NCI-H2081 (cell line): ENCODE measurements at places on chromosomes 7 and 10.

- no peak for DNase-seq
Observed at GRCh38 chr10:96416643-96417042, 57.8 kb upstream of the OPALIN start.

GRCh38 chr7:155203882-155204691, 93.6 kb upstream of the INSIG1 start:
- no peak for DNase-seq

GRCh38 chr7:148587076-148587475, 3.5 kb upstream of the C7orf33 start:
- DNase-seq = no peak

DNA sequence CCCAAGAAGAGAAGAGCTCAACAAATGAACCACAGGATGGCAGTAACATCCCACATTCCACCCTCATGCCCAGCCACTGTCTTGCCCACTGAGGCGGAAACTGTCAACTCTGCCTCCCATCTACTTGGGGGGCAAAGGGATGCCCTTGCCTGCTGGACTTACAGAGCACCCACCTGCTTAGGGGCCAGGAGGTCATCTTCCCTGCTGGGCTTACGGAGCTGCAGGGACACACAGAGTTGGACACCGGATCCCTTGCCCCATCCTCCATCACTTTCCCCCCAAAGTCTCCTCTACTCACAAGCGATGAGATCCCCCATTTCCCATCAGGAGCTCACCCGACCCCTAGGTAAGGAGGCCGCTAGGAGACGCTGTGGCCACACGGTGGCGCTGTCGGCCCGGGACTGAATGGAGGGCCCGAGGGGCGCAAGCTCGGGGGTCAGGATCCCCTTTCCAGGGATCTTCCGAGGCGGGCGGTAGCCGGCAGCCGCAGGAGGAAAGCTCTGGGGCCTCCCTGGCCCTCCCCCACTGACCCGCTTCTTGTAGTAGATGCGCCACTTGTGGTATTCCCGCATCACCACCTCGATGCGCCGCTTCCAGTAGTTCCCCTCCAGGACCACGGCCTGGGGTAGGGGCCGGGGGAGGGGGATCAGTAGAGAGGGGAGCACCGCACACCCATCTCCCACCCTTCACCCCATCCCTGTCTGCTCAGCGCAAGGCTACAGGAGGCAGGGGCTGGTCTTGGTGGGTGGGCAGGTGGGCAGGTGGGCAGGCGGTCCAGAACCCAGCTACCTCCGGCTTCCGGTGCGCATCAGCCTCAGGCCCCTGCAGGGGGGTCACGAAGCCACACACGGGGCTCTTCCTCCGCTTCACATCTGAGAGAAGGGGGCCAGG, 17.3 kb downstream of the MLXIPL start:
- DNase-seq = peak; percentile 38

DNA sequence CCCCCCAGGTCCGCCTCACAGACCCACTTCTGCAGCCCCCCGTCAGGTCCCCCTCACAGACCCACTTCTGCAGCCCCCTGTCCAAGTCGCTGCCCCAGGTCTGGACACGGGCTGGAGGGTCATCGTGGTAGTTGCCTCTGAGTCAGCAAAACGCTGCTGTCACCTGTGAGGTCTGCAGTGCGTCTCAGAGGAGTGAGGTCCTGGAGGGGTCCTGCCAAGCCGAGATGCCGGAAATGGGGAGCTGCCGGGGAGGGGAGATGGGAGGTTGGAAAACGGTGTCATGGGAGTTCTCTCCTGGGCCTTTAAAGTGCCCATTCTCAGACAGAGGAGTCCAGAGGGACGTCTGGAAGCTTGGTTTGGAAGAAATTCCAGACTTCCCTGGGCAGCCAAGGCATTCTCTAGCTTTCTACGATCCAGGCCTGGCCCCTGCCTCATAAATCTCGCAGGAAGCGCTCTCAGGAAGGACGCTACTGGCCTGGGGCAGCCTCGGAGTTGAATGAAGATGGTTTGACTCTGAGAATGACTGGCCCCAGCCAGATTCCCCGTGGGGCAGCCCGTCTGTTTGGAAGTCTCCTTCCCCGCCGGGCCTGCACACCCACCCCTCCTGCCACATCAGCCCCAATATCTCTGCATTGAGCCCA, 38.7 kb downstream of the CALML3 start:
- DNase-seq = no peak

DNA sequence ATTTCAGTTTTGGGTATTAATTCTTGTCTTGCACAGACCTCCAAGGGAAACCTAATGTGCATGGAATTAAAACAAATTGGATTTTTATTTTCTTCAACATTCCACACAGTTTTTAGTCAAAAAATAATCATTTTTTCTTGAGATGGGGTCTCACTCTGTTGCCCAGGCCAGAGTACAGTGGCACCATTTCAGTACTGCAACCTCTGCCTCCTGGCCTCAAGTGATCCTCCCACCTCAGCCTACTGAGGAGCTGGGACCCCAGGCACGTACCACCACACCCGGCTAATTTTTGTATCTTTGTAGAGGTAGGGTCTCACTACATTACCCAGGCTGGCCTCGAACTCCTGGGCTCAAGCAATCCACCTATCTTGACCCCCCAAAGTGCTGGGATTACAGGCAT, 4.9 kb downstream of the BAIAP2L1 start:
- DNase-seq = no peak

DNA sequence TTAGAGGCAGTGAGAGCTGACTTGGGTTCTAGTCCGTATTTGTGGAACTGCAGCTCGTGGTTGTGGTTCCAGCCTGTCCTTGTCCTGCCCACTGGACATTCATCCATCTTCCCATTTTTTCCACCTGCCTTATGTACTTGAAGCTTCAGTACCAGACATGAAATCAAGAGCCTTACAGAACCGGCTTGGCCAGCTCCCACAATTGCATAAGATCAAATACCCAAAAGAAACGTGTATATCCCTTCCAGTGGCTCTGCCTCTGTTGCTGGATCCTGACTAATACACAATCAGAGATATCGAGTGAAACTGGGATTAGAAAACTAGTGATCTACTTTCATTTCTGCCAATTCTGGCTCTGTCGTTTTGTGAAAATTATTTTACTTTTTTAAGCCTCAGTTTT, 23.8 kb upstream of the LIPA start:
- no peak for DNase-seq

GRCh38 chr10:132538031-132538789, 623 bp downstream of the INPP5A start:
- DNase-seq = no peak

DNA sequence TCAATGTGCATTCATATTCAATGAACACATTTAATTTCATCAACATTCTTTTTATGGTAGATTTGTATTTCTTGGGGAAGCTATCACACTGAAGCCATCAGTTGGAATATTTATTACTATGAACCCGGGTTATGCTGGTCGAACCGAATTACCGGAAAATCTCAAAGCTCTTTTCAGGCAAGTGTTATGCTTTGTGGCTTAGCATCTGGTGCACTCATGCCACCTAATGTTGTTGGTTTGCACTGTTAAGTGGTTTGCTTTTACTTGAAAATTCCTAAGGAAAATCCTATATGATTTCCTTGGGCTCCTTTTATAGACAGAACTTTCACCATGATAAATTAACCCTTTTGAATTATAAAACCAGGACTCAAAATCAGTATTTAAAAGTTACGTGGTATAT, 147.9 kb downstream of the DNAH11 start:
- DNase-seq = no peak

GRCh38 chr10:95783741-95784140, 27.8 kb downstream of the ENTPD1 start:
- DNase-seq = no peak

- DNase-seq = no peak
Observed at GRCh38 chr7:18861514-18862118, 255.8 kb downstream of the TWIST1 start.

DNA sequence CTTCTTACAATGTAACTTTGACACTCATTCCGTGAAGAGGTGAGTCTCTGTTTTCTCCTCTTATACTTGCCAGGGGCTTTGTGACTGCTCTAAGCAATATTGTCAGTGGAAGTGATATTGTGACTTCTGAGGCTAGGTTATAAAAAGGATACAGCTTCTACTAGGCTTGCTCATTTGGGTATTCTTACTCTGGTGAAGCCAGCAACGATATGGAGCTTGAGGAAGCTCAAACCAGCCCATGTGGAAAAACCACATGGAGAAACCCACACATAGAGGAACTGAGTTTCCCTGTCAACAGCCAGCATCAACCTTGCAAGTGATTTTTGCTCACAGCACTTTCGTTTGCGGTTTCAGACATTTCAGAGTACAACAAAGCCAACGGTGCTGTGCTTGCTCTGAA, 149.6 kb upstream of the SEMA3E start:
- DNase-seq = no peak

GRCh38 chr10:72612203-72612826, 13.6 kb downstream of the MICU1 start:
- DNase-seq = peak; percentile 68

GRCh38 chr10:116300542-116300941, 23.7 kb upstream of the CCDC172 start:
- no peak for DNase-seq

GRCh38 chr10:51617576-51618235, 81.7 kb downstream of the CSTF2T start:
- no peak for DNase-seq

DNA sequence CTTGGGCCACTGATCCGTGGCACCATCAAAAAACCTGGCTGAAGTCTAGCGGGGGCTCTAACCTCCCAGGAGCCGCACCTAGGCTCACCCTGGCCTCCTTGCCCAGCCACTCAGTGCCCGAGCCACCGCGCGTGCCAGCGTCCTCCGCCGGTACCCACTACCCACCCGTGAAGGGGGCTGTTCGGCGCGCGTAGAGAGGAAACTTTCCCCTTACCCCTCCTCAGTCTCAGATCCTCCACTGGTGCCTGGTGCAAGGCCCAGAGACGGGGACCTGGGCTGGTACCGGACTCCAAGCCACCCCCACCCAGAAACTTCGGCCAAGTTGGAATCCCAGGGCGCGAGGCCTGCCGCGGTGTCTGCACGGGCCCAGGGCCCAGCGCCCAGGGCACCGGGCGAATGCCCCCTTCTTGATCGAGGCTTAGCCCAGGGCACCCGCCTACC, 3.5 kb upstream of the EBF3 start:
- no peak for DNase-seq

GRCh38 chr7:143497008-143497795, 19.5 kb downstream of the TAS2R41 start:
- no peak for DNase-seq

DNA sequence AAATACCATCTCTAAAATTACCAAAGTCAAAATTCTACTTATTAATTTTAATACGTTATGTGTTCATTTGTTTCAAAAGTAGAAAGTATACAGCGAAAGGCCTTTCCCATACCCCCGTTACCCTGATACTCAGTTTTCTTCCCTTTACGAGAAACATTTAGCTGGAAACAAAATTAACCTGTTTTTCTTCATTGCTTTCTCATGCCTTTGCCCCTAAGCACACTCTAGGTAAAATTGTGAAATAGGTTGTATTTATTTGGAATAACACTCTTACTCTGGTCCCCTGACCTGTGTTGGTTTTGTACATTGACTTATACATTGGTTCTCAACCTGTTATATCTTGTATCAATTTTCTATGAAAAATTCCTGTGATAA, 47.1 kb downstream of the GLCCI1 start:
- DNase-seq = no peak

- peak; percentile 4 for DNase-seq
Observed at GRCh38 chr7:142626420-142627035, 122.7 kb upstream of the PRSS1 start.

DNA sequence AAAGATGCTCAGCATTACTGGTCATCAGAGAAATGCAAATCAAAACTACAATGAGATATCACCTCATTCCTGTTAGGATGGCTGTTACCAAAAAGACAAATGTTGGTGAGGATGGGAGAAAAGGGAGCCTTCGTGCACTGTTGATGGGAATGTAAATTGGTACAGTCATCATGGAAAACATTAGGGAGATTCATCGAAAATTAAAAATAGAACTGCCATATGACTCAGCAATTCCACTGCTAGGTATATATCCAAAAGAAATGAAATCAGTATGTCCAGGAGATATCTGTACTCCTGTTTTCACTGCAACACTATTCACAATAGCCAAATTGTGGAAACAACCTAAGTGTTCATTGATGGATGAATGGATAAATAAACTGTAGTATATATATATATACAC, 228.1 kb downstream of the ACTR3B start:
- no peak for DNase-seq

GRCh38 chr7:90631502-90631901, 35.4 kb downstream of the CDK14 start:
- DNase-seq = no peak

DNA sequence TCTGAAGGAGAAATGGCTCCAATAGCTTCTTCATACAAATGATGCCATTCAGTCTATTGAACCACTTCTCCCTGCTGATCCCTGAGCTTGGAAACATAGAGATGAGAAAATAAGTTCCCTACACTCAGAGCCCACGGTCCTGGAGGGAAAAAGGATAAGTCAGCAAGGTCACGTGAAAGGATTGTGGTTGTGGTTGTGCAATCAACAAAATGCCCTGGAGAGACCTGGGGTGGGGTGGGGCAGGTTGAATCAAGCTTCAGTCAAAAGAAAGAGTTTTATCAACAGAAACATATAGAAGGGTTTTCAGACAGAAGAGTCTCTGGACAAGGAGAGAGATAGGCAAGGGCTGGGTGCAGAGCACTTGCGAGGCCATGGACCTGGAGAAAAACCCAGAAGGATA, 30.1 kb downstream of the C10orf90 start:
- DNase-seq = no peak

DNA sequence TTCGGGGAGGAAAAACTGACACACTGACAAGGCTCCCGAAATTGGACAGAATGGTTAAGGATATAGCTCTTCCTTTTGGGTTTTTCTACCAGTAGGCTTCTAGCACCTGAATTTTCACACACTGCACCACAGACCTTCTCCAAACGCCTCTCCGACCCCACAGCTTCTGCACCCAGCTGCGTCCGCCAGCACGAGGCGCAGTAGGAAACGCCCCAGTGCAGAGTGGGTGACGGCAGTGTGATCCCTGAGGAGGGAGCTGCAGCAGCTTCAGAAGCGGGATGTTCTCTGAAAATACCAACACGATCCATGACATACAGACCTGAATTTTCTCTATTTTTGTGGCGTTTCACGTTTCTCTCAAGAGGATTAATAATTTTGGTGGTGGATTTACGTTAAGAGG, 25.9 kb downstream of the HSPB1 start:
- DNase-seq = no peak

GRCh38 chr7:149719050-149719899, 54.1 kb downstream of the ZNF467 start:
- DNase-seq = no peak

- DNase-seq = peak; percentile 14
Observed at GRCh38 chr10:3873728-3874461, 88.9 kb upstream of the KLF6 start.

- no peak for DNase-seq
Observed at GRCh38 chr10:133356549-133357284, 1.1 kb downstream of the FUOM start.

DNA sequence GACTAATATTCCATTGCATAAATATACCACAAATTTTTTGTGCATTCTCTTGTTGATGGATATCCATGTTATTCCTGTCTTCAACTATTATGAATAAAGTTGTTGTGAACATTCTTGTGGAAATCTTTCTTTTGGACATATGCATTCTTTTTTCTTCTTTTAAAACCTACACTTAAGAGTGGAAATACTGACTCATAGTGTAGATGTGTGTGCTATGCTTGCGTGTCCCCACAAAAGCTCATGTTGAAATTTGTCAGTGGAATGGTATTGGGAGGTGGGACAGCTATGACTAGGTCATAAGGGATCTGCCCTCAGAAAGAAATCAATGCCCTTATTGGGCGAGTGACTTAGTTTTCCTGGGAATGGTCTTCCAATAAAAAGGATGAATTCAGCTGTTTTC, 203.6 kb upstream of the PRSS58 start:
- DNase-seq = no peak
